ENCODE measurements at places on chromosomes 7 and 10.

- no peak for DNase-seq
These were observed 3.9 kb downstream of the PTF1A start for GRCh38 chr10:23195846-23196600.

- no peak for DNase-seq
These were observed 136.3 kb downstream of the DPY19L1 start for GRCh38 chr7:34900891-34901513.

- no peak for DNase-seq
These were observed 2.8 kb downstream of the STK32C start for GRCh38 chr10:132304756-132305509.

DNA sequence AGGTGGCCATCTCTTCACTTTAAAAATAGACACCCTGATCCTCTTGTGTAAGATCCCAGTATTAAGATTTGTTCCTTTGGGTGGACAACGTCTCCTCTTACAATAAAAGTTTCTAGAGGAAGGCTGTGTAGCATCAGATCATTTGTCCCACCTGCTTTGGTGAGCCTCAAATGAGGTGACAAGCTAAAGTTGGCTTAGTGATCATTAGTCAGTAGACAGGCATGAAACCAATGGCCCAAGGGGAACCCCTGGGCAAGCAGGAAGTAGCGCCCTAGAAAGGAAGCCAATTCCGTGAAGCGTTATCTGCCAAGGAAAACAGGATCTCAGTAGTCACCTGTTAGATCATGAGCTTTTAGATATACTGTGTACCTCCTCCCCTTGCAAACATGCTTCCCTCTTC lies 66.8 kb downstream of the PCGF5 start:
- DNase-seq, result no peak

GRCh38 chr7:102814025-102814471 lies 65.2 kb downstream of the FAM185A start:
- DNase-seq, result peak; percentile 71

GRCh38 chr7:116829041-116829440 lies 33.3 kb upstream of the CAPZA2 start:
- DNase-seq, result no peak

- DNase-seq, result no peak
These were observed 243.0 kb downstream of the SNX13 start for GRCh38 chr7:17697128-17697881.

DNA sequence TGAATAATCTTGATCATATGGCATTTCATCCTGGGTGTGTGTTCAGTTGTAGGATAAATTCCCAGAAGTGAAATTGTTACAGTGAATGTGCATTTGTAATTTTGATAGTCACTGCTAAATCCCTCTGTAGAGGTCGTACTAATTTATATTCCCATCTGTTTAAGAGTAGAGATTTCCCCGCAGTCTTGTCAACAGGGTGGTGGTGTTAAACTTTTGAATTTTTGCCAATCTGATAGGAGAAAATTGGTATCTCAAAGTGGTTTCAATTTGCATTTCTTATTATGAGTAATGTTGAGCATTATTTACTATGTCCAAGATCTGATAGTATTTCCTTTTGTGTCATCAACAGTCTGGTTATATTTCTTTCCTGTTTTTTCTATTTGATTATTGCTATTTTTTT lies 101.7 kb downstream of the AUTS2 start:
- no peak for DNase-seq

GRCh38 chr10:33067917-33068316 lies 109.9 kb upstream of the ITGB1 start:
- DNase-seq, result no peak

DNA sequence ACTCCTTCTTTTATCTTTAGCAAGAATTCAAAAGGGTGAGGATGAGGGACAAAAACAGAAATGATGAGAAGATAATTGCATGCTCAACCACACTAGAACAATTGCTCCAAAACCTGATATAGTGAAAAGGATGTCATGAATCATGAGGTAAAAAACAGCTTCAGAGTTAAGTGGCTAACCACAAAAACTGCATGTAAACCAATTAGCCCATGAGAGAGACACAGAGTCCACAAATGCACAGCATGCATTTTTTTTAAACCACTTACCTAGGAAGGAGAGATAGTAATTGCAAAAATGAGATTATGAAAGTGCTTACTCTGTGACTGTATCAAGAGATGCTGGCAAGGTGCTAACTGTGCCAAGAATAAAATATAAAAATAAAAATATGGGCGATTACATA lies 132.9 kb downstream of the MBL2 start:
- peak; percentile 28 for DNase-seq

DNA sequence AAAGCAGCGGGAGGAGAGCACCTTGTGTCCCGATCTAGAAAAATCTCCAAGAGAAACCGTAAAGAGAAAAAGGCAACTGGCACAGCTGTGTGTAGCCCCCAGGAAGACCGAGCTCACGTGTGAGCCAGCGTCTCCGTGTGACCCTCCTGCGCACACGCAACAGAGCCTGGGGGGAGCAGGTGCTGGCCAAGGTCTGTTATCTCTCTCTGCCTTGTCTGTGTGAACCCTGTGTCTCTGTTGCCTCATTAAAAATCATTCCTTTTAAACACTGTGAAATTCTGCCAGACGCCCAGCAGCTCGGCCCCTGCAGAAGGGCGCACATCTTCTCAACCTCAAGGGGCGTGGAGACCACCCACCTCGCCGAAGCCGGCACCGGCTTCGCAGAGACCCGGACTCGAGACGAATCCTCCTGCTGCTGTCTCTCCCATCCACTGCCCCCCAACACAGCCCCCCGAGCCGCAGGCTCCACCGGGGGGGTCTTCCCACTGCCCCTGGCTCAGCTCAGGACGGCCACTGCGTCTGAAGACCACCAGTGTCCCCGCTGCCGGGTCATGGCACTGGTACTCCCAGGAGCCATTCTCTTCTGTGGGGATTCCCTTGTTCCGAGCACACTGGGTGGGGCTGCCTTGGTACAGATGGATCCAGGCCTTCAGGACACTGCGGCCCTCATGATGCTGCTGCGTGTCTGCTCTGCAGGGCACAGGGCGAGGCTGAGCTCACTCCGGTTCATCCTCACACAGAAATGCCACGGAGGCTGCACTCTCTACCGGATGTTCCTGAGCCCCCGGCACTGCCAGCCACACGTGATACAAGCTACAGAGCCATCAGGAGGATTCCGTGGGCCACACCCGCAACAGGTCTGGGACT lies 94.3 kb upstream of the DNAAF5 start:
- no peak for DNase-seq

DNA sequence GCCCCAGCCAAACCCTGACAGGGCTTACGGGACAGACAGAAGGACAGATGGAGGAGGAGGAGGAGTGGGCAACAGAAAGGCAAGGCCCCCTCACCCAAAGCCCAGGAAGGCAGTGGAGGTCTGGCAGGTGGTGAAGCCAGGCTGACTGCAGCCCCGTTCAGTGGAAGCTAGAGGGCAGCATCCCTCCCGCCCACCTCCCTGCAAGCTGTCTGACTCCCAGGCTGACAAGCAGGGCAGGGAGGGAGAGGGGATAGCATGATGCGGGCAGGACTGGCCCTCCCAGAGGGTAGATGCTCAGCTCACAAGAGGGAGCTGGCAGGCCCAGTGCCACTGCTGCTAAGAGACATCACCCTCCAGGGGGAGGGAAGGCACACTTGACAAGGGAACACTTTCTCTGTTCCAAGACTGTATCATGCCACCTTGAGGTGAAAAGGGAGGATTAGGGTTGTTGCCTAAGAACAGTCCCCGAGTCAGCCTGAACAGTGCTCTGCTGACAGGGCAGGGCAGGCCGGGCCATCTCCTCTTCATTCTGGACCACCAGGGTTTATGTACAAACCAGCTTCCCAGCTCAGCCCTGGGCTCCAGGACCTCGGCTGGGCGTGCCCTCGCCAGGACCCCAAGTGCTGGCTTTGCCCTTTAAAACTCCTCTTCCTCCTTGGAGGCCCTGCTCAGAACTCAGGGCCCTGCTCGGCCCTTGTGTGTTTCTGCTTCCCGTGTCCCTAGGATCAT lies 61.8 kb downstream of the RASGEF1A start:
- DNase-seq, result peak; percentile 63

DNA sequence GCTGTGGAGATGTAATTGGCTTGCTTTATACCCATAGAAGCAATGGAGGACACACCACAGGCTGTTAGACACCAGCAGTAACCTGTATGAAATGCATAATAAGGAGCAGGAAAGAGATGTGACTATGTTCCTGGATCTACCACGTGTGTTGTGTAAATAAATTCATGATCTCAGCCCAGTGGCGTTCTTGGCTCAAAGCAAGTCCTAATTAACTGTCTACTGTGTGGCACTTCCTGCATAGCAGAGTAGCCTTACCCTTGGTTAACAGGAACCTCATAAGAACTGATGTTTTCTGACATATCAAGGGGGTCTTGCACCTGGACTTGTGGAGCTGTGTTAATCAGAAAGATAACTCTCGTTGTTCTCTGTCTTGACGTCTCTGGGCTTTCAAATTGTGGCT lies 25.7 kb upstream of the FAM180A start:
- DNase-seq, result peak; percentile 90

GRCh38 chr7:43933902-43934560 lies 7.8 kb downstream of the UBE2D4 start:
- DNase-seq, result no peak

DNA sequence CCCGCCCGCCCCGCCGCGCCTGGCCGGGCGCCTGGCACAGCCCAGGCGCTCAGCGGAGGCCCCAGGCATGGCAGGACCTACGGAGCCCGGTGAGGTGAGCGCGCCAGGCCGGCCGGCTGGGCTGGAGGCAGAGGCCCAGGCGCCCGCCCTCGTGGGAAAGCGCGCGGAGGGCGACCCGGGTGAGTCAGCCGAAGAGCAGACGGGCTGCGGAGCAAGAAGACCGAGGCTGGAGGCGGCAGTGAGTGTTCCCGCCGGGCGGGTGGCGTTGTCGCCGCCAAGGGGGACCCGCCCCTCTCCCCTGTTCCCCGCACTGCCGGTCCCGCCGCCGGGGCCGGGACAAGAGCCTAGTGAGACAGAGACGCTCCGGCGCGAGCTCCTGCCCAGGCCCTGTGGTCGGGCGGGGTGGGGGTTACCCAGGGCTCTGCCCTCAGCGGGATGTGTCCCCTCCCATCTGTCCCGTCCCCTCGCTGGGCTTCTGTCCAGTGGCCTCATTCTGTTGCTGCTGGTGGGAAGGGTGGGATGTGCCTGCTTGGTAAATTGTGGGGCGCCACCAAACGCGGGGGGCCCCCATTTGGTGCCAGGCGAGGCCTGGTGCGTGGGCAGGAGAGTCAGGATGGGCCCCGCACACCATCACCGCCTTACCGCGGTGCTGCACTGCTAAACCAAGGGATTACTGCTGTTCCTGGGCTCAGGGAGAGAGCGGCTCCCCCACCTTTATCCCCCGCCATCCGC lies 17.0 kb upstream of the NODAL start:
- DNase-seq, result peak; percentile 88

- DNase-seq, result peak; percentile 90
These were observed 10.7 kb downstream of the EBF3 start for GRCh38 chr10:129953119-129954051.

GRCh38 chr7:116843378-116843777 lies 19.0 kb upstream of the CAPZA2 start:
- no peak for DNase-seq
